ENCODE measurements at places on chromosomes 6 and 20.

DNA sequence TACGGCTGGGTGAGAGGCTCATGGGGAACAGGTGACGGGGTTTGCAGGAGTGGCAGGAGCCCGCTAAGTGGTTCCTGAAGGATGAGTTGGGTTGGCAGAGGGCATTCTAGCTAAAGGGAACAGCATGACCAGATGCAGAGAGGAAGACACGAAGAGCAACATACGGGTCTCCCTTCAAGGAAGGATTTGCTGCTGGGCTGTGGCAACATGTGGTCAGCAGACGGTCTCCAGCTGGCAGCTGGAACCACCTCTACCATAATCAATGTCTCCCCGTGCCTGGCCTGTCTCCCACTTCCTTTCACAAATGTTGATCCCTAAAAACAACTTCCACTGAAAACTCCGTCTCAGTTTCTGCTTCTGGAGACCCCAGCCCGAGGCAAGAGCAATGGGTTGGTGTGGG is 80.6 kb upstream of the SULF2 start:
- H3K27me3 ChIP-seq: no peaks in the 10 kb centered on the region
- H3K4me1 ChIP-seq: no peaks in the 10 kb centered on the region
- H3K36me3 ChIP-seq: no peaks in the 10 kb centered on the region
- H3K27ac ChIP-seq: no peak overlapping the region
- DNase-seq: no peak

GRCh38 chr20:63321148-63321831 is 28.3 kb downstream of the COL20A1 start:
- H3K36me3 ChIP-seq: no peaks in the 10 kb centered on the region
- DNase-seq: no peak
- no peak overlapping the region for H3K27ac ChIP-seq
- H3K4me3 ChIP-seq: no peak overlapping the region

- H3K36me3 ChIP-seq: no peaks in the 10 kb centered on the region
- no peaks in the 10 kb centered on the region for H3K27me3 ChIP-seq
- H3K4me1 ChIP-seq: no peaks in the 10 kb centered on the region
- no peak overlapping the region for H3K27ac ChIP-seq
- H3K4me3 ChIP-seq: no peak overlapping the region
- DNase-seq: no peak
Measured at GRCh38 chr6:113562248-113562647, 294.9 kb upstream of the MARCKS start.

- no peaks in the 10 kb centered on the region for H3K27me3 ChIP-seq
- H3K27ac ChIP-seq: no peak overlapping the region
- H3K4me3 ChIP-seq: no peak overlapping the region
- H3K4me1 ChIP-seq: no peaks in the 10 kb centered on the region
Measured at GRCh38 chr6:138432063-138432356, 28.0 kb downstream of the HEBP2 start.

- no peak for DNase-seq
- peaks cover 19% of the 10 kb centered on the region for H3K4me1 ChIP-seq
- H3K4me3 ChIP-seq: no peak overlapping the region
Measured at GRCh38 chr6:136923954-136924673, 2.0 kb downstream of the SLC35D3 start.

- no peaks in the 10 kb centered on the region for H3K27me3 ChIP-seq
- DNase-seq: no peak
- no peaks in the 10 kb centered on the region for H3K4me1 ChIP-seq
- peaks cover 37% of the 10 kb centered on the region for H3K36me3 ChIP-seq
Measured at GRCh38 chr6:160043784-160044183, 74.9 kb downstream of the IGF2R start.

GRCh38 chr6:151461673-151462072 is 9.7 kb upstream of the RMND1 start:
- H3K4me3 ChIP-seq: no peak overlapping the region
- no peak overlapping the region for H3K27ac ChIP-seq
- H3K36me3 ChIP-seq: peaks cover 34% of the 10 kb centered on the region
- H3K4me1 ChIP-seq: no peaks in the 10 kb centered on the region
- no peaks in the 10 kb centered on the region for H3K27me3 ChIP-seq

DNA sequence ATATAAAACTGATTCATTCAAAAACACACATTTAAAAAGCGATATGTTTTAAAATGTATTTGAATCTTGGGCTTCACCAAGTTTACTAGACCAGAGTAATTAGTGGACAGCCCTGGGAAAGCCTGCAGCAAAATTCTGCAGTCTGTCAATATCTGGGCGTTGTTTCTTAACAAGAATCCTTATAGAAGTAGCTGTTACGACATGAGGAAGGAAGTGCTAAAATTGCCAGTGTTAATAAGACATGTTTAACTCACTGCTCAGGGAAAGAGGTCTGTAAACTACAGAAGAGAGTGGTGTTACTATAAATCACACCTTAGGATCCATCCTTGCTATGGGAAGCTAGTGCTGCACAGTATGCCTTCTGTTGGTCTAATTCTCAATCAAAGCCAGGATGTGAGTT is 120.6 kb downstream of the TBX18 start:
- no peaks in the 10 kb centered on the region for H3K36me3 ChIP-seq
- no peaks in the 10 kb centered on the region for H3K27me3 ChIP-seq
- H3K4me1 ChIP-seq: no peaks in the 10 kb centered on the region
- H3K4me3 ChIP-seq: no peak overlapping the region

DNA sequence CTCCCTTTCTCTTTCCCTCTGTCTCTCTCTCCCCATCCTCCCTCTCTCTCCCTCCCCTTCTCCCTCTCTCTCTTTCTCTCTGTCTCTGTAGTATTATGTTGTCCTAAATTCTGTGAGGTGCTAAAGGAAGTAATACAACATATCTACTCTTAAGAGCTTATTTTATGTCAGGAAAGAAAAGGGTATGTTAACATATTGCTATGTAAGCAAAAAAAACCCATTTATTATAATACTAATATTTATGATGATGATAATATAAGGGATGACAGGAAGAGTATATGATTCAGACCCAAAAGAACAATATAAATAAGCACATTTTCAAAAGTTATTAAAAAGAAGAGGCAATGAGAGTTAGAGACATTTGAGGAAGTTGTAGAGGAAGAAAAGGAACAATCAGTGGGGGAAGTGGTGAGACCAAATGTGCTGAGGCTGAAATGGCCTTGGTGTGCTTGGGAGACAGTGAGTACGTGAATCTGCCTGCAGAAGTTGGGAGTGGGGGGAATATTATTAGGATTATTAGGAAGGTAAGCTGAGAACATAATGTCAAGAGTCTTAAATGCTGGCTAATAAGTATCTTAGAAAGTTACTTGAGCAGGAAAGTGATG is 303.6 kb upstream of the FERMT1 start:
- H3K27me3 ChIP-seq: no peaks in the 10 kb centered on the region
- H3K4me1 ChIP-seq: no peaks in the 10 kb centered on the region
- DNase-seq: no peak

DNA sequence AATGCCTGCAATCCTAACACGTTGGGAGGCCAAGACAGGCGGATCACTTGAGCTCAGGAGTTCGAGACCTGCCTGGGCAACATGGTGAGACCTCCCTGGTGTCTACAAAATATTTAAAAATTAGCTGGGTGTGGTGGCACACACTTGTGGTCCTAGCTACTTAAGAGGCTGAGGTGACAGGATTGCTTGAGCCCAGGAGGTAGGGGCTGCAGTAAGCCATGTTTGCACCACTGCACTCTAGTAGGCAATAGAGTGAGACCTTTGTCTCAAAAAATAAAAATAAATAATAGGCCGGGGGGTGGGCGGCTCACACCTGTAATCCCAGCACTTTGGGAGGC is 18.3 kb upstream of the RIPOR3 start:
- DNase-seq: no peak
- H3K27me3 ChIP-seq: no peaks in the 10 kb centered on the region
- no peaks in the 10 kb centered on the region for H3K36me3 ChIP-seq

DNA sequence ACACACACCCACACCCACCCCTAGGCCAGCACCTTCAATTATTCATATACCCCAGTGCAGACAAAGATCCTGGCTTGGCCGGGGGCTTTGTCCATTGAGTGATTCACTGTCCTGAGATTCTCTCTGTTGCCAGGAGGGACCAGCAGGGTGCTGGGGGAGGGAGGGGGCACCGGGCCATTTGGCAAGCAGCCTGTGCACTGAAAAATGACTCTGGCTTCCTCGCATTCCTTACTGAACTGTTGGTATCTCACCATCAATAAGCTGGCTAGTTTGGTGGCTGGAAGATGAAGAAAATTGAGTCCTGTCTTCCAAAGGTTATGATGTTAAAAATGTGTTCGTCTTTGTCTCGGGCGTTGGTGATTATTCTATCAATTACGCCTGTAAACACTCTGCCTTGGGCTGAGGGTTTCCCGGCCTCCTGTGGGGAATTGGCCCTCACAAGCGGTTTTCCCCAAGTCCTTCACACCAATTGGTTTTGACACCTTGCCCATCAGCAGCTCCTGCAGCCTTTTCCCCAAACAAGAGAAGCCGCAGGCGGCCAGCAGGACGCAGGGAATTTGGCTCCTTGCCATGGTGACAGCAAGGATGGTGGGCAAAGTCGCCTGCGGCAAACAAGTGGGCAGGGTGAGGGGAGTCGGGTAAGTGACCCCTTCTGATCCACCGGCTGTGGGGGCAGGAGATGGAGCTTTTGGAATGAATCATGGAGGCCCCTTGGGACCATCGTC is 4.9 kb downstream of the VSTM2L start:
- H3K4me3 ChIP-seq: no peak overlapping the region
- H3K4me1 ChIP-seq: no peaks in the 10 kb centered on the region
- no peaks in the 10 kb centered on the region for H3K36me3 ChIP-seq

DNA sequence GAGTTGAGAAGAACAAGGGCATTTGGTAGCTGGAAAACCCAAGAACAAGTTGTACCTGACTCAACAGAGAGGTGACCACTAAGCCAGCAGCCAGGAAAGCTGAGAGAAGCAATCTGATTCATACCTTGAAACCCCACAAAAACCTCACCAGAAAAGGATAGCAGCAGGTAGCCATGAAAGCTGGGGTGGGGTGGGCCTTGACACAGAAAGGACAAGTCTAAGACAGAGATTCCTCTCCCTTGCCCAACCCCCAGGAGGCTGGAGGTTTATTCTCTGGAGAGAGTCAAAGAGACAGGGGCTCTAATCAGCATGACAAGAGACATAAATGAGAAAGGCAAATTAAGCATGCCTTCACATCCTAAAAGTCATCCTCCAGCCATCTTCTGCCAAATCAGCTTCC is 151.7 kb upstream of the DST start:
- no peak overlapping the region for H3K27ac ChIP-seq
- no peaks in the 10 kb centered on the region for H3K27me3 ChIP-seq
- H3K4me1 ChIP-seq: no peaks in the 10 kb centered on the region
- H3K4me3 ChIP-seq: no peak overlapping the region
- no peaks in the 10 kb centered on the region for H3K36me3 ChIP-seq

DNA sequence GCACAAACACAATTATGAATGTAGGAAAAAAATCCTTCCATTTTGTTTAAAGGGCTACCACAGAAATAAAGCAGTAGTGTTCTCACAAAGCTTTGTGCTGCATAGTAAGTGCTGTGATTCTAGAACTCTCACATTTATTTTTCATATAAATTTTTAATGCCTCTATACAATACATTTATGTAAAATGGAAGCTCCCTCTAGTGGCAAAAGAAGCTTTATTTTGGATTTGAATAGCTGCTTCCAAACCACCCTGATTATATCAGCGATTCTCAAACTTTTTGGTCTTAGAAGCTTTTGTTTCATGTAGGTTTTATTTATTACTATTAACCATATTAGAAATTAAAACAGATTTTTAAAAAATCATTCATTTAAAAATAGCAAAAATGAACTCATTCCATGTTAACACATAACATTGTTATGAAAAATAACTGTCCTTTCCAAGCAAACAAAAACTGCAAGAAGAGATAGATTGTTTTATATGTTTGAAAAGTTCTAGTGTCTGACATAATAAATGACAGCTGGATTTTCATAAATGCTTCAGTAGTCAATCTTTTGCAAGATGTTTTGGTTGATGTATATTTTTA is 38.4 kb downstream of the HS3ST5 start:
- no peak for DNase-seq
- no peaks in the 10 kb centered on the region for H3K27me3 ChIP-seq
- no peaks in the 10 kb centered on the region for H3K4me1 ChIP-seq
- no peak overlapping the region for H3K4me3 ChIP-seq
- H3K27ac ChIP-seq: no peak overlapping the region

DNA sequence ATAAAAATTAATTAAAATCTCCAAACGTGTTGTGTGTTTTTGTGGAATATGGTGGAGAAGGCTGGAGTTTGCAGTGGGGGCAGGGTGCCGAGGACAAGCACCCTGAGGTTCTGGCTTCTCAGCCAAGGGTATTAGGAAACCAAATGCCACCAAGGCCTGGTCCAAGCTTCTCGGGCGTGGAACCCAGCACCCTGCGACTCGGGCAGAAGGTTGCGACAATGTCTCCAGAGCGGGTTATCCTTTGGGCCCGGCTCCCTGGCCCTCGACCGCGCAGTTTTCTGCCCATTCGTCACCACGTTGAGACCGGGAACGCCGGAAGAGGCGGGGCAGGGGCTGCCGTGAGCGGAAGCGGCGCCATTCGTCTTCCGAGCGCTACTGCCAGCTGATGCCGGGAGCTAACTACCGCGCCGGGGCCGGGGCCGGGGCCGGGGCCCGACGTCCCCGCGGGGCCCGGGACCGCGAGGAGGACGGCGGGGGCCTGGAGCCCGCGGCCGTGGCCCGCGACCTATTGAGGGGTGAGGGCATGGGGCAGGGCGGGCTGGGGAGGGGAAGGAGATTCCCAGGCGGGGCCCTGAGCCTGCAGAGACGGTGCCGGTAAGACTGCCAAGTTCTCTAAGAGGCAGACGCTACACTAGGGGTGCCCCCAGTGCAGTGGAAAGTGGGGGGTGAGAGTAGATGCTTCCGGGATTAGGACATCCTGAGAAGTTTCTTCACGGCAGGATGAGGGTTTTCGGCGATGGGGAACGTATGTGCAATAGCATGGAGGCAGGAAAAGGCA is at the start of gene RRP36:
Gene RRP36, plus strand, starts transcription at position 354 of the 778 bp plus-strand sequence. Its CDS starts 32 bp downstream, at position 386.
- H3K27me3 ChIP-seq: no peaks in the 10 kb centered on the region
- peak; percentile 58 for DNase-seq
- H3K36me3 ChIP-seq: peaks cover 18% of the 10 kb centered on the region
- peak within 1 kb of the TSS; percentile 89 for H3K4me3 ChIP-seq
- H3K4me1 ChIP-seq: peaks cover 19% of the 10 kb centered on the region
- peak within 1 kb of the TSS; percentile 81 for H3K27ac ChIP-seq

GRCh38 chr20:673603-674001 is 2.0 kb downstream of the SCRT2 start:
- no peaks in the 10 kb centered on the region for H3K27me3 ChIP-seq
- H3K36me3 ChIP-seq: no peaks in the 10 kb centered on the region
- H3K4me3 ChIP-seq: no peak overlapping the region
- DNase-seq: no peak

Data from naive thymus-derived CD4-positive, alpha-beta T cell (primary cell).